ENCODE measurements at places on chromosomes 6 and 20. TPM values are rescaled to one million over a fixed set of nuclear protein-coding genes. Genes with fewer than 3 reads are reported as not detected.

ERVFRD-1 gene
- not detected for total RNA-seq

PET117 gene
- total RNA-seq = 22.5 TPM

DACT2 gene
- not detected for total RNA-seq

HACE1 gene
- total RNA-seq = 11.6 TPM

RAMACL gene
- total RNA-seq = 0.42 TPM

SLC17A2 gene
- not detected for total RNA-seq

STK4 gene
- total RNA-seq = 354 TPM

DDX27 gene
- 65.2 TPM for total RNA-seq

APOM gene
- total RNA-seq = 2.2 TPM

SLC22A7 gene
- total RNA-seq = not detected

MCHR2 gene
- not detected for total RNA-seq

RIN2 gene
- total RNA-seq = 0.29 TPM

TMEM151B gene
- total RNA-seq = not detected

DNAAF9 gene
- total RNA-seq = 4.8 TPM

BPIFB1 gene
- total RNA-seq = not detected

SEL1L2 gene
- total RNA-seq = not detected

All from naive thymus-derived CD8-positive, alpha-beta T cell (primary cell).